ENCODE measurements at places on chromosomes 3 and 15.

DNA sequence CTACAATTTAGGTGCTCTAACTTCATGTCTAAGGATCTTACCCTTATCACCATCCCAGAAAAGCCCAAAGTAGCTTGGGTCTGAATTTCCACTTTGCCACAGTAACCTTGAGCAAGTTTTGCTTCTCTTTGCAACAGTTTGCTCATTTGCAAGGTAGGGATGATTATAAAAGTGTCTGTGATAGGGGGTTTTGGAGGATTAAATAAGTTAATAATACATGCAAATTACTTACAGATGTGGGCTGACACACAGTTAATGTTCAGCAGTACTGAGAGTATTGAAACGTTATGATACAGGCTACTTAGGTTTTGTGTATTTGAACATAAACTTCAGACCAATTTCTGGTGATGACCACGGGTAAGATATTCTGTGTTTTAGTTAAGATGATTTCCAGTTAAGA, 444.7 kb upstream of the TPRG1 start:
- no peak for DNase-seq

GRCh38 chr3:52827441-52827840, 3.0 kb downstream of the ITIH4 start:
- peak; percentile 40 for DNase-seq

DNA sequence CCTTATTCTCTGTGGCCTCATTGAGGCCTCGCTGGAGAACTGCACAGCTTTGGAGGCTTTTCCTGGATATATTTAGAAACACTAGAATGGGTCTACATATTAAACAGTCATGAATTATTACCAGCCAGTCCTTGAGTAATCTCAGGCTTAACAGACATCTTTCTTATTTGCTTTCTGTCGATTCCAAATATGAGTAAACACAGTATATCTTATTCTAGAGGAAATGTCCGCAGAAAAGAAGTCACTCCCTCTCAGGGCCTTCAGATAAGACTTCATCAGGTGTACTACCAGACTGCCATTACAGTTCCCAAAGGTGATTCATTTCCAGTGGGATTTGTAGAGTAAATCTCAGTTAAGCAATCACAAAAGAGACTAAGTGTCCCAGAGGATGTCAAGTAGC, 310.7 kb downstream of the RBMS3 start:
- DNase-seq = no peak

DNA sequence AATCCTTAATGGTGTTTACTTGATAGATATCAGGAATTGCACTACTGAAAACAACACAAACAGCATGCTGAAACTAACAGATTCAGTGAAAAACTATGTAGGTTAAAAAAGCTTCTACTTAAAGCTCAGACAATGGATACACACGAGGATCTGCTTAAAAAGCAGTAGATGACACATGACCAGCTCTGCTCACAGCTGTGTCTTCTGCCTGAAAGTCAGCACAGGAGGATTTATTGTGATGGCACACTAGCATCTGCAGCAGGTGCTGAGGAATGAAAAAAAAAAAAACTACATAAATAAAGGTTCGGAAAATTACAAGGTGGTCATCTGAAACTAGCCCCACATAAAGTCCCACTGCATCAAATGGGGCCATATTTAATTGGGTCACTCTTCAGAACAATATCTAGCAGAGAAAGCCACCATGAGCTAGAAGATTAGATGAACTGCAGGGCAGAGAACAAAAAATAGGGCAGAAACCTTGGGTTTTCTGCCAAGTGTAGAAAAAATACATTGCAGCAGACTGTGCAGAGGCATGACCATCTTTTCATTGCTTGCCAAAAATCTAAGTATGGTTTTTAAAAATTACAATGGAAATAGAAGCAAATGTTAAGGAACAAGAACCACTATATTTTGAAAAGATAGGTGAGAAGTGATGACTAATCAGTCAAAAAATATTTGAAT, 13.2 kb upstream of the GOLM2 start:
- no peak for DNase-seq

DNA sequence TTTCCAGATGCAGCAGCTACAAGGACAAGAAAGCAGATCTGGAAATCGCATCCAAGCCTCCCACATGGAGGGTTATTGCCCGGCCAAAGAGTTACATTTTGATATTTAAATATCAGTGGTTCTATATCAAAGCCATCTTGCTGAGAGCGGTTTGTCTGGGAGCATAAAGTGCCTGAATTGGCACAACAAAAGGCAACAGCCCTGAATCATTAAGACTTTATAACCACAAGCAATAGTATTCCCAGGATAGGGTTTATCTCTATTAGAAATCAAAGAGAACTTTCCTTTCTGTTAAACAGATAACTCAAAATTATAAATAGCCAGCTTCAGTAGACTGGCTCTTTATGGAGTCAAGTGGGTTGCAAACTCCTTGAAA, 564.7 kb downstream of the ROBO1 start:
- no peak for DNase-seq

GRCh38 chr15:66080717-66081398, 172.7 kb downstream of the MEGF11 start:
- DNase-seq = no peak

DNA sequence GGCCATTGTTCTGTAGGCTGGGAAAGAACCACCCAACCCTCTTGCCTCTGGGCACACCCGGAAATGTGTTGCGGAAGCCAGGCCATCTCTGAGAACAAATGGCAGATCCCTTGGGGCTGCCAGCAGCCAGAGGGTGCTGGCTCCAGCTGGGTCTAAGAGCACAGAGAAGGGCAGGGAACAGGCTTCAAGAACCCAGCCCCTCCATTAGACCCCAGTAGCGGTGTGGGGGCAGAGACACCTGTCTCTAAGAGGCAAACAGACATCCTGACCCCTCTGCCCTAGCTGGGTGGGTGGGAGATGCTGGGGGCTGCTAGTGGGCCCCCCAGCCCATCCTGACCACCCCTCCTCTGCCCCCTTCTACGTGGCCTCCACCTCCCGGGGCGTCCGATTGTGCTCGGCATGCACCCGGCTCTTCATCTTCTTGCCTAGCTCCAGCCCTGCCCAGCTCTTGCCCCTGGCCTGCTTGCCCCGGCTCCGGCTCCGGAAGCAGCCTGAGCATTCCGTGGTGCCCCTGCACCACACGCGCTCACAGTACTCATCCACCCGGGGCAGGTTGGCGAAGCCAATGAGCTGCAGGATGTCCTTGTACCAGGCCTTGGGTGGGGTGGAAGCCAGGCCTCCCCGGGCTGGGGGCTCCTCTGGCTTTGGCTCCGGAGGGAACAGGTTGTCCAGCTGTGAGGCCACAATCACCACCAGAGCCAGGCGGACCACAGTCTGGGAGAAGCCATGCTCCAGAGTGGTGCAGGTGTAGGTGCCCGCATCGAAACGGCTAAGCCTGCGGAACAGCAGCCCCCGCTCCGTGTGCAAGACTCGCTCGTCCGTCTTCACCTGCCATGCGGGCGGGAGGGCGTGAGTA, 9.4 kb downstream of the SEMA3G start:
- DNase-seq = peak; percentile 63

- no peak for DNase-seq
These were observed 829.5 kb downstream of the ROBO2 start for GRCh38 chr3:77869423-77869822.

- DNase-seq = no peak
These were observed 70.2 kb upstream of the GADL1 start for GRCh38 chr3:30964612-30965011.

- no peak for DNase-seq
These were observed 91.2 kb upstream of the NAALADL2 start for GRCh38 chr3:174767853-174768382.

DNA sequence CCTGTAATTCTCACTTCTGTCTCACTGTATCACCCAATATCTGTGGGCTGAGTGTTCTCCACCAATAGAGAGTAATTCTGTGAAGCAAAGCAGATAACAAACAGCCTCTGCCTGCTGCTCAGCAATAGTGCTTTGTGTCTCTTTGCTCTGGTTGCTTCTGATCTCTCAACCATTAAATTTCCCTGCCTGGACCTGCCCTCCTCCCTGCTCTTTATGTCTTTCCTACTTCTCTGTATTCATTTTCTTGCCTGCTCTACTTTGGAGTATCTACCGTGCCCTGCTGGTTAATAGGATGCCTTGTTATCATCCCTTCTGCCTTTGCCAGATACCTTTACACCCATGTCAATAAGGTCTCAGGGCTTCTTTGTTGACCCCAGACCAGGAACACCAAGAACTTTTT, 102.9 kb upstream of the CGNL1 start:
- no peak for DNase-seq

- DNase-seq = no peak
These were observed 38.6 kb downstream of the EAF1 start for GRCh38 chr3:15465876-15466585.

DNA sequence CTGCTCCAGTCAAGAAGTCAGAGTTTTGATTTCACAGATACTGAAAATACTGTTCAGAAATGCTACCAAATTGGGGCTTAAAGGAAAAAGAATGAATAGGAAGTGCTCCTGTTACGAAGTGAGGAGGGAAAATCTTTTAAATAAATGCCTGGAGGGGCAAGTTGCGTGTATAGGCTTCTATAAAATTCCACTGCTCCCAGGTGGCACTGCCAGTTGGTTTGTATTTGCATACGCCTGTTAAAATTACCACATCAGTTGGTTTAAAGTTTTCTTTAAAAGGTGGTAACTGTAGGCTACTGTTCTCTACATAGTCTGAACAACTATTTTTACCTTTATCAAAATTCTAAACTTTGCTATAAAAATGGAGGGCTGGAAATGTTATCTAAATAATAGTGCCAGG, 123.5 kb downstream of the DLG1 start:
- DNase-seq = no peak

DNA sequence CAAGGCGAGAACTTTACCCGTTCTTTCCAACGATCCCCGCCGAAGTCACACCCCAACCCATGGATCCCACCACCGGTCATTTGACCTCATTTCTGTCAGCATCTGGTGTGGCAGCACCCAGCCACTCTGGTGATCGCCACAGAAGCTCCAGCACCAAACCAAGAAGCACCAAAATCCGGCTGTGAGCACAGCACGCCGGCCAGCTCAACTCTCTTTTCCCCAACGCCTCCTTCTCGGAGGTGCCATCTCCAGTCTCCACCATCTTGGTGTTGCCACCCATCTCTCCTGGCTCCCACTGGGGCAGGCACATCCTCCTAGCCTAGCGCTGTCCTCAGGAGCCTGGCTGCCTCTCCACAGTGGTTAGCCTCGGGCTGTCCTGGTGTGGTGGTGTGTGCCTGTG, 6.5 kb downstream of the MUC4 start:
- DNase-seq = no peak

- no peak for DNase-seq
These were observed 126.7 kb upstream of the UBE2E2 start for GRCh38 chr3:23076437-23076836.

DNA sequence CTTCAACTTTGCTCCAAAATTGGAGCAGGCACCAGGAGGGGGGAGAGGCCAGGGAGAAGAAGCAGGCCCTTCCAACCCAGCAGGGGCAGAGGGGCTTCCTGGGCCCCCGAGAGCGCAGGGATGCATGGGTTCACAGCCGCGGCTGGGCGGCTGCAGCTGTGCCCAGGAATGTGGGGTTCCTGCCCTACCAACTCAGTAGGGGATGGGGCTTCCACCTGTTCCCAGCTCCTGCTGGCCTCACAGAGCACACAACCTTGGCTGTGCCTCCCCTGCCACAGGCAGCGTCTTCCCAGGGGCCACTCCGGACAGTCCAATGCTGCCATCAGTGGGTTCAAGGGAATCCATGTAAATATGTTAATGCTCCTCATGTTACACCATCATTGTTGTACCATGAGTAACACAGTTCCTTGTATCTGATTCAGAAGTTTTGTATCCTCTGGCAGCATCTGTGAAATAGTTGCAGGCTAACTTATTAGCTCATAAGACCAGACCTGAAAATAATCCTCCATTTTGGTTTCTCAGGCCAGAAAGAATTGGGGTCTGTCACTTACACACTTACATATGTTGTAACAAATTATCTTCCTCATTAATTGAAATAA, 12.1 kb upstream of the SIAH2 start:
- no peak for DNase-seq

- DNase-seq = no peak
These were observed 7.9 kb downstream of the AMOTL2 start for GRCh38 chr3:134366221-134366927.

DNA sequence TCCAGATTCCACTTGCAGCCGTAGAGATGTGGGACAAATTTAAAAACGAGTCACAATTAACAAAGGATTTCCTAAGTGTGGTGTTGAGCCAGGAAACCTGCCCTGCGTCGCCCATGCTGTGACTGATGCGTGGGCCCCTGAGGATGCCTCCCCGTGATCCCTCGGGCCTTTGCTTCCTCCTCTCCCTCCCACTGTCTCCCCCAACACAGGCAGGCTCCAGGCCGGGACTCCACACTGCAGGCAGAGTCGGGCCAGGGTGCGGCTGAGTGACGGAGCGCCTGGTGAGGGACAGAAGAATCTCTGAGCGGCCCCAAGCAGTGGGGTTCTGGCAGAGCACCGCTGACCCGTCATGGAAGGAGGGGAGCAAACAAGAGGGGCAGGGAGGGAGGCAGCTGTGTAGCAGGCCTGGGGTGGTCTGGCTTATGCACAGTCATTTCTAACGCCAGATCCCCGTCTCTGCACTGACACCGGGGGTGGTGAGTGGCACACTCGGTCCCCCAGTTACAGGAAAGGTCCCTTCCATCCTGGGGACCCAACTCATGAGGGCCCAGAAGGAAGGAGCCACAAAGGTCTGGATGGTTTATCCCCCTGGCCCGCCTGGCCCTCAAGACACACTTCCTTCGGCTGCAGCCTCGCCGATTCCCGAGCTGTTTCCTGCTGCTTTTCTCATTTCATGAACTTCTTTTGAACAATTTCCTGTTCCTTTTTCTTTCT, 91.0 kb downstream of the XXYLT1 start:
- peak; percentile 52 for DNase-seq

DNA sequence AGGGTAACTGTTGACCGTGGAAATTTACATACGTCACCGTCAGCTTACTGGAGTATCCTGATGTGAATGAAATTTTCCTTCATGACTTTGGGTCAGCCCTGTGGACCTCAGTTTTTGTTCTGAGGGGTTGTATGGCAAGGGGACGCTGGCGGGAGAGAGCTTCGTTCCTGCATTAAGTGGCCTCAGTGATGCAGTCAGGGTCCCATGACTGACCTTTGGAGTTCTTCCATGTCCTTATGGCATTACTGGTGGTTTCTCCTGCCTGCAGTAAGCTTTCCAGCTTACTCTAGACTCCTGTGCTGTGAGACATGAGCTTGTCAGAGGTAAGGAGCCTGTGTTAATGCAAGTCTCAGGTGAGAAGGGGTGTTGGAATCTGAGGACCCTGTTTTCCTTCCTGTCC, 1.8 kb downstream of the CD276 start:
- DNase-seq = no peak

DNA sequence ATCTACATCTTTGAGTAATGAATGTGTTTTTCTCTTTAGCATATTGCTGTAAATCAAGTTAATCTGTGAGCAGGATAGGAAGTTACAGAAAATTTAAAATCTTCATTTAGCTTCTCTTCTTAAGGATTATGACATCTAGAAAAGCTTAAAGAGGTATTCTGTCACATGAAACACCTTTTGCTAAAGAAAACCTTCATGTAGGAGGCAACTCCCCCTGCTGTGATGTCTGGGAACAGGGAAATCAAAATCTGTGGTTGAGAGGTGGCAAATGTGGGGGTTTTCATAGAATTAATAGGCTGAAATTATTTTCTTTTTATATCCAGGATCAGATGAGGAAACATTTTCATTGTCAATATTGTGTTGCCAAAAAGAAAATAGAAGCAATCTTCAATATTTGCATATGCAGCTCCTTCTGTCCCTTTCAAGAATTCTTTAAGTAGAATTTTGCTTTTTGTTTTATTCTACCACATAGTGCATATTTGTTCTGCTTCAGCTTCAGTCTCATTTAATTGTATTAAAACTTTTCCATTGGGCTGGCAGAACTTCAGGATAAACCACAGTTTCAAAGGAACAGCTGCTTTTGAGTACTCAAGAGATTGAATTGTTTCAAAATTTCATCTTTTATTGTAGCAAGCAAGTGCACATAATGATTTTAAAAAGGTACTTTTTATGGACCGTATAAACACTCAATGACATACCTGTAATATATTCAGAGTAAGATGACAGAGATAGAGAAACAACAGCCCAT, 128.4 kb downstream of the RAP2B start:
- DNase-seq = peak; percentile 20
